Glutamatergic neuron (in vitro differentiated cells): ENCODE measurements at places on chromosomes 2 and 18.

DNA sequence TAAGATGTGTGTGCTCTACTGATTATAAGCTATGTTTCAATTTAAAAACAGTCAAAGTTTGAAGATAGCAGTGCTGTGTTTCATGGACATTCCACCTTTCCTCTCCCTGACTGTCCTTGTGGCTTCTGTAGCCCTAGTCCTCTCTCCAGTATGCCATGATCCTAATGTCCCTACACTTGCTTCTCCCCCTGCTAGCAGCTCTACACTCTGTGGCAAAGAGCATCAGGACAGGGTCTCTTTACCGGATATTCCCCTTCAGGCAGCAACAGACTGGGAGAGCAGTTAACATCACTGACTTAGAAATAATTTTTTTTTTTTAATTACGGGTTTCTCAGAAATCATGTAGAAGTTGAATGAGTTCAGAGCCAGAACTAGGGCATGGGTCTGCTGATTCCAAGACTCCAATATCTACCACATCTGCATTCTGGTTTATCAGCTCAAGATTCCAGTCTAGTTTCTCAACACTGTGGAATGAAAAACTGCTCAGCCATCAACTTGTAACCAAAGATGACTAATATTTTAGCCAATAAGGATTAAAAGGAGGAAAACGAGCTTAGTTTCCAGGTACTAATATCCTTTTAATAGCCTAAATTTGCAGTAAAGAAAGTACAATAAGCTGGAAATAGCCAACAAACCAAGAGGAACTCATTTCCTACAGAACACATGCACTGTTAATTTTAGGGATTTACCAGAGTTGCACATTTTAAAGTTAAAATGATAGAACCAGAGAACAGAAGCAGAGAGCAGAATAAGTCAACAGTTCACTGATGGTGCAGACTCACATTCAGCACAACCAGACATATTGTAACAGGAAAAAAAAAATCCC lies 45.2 kb downstream of the TMEM131 start:
- no peak for DNase-seq

- no peak for DNase-seq
These were observed 72.0 kb upstream of the FSHR start for GRCh38 chr2:49226360-49226759.

DNA sequence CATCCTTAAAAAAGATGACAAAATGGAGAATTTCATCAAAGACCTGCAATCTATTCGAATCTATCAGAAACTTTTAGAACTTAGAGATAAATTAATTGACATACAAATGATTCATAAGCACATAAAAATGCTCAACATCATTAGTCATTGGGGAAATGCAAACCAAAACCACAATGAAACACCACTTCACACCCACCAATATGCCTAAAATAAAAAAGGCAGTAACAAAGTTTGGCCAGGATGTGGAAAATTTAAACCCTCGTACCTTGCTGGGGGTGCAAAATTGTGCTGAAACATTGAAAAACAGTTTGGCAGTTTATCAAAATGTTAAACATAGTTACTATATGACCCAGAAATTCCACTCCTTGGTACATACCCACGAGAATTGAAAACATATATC lies 11.5 kb upstream of the EIF2AK3 start:
- no peak for DNase-seq

DNA sequence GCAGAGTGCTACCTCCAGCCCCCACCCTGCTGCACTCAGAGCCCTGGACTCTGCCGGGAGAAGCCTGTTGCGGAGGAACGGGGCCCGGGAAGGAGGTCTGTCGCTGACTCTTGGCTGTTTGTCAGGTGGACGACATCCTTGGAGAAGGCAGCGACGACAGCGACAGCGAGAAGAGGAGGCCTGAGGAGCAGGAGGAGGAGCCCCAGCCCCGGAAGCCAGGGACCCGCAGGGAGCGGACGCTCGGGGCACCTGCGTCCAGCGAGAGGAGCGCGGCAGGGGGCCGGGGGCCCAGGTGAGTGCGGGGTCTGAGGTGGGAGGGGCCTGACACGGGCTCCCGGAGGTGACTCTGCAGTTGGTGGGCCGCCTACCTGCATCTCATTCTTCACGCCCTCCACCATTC lies 56.6 kb downstream of the CTDP1 start:
- no peak for DNase-seq

DNA sequence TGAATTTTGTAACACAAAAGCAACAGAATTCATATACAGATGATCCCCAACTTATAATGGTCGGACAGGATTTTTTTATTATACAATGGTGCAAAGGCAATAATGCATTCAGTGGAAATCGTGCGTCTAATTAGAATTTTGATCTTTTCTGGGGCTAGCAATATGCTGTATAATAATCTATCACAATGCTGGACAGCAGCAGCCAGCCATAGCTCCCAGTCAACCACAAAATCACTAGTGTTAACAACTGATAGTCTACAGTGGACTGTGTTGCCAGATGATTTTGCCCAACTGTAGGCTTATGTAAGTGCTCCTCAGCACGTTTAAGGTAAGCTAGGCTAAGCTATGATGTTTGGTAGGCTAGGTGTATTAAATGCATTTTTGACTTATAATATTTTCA lies 399.0 kb upstream of the SLC39A10 start:
- DNase-seq = no peak

DNA sequence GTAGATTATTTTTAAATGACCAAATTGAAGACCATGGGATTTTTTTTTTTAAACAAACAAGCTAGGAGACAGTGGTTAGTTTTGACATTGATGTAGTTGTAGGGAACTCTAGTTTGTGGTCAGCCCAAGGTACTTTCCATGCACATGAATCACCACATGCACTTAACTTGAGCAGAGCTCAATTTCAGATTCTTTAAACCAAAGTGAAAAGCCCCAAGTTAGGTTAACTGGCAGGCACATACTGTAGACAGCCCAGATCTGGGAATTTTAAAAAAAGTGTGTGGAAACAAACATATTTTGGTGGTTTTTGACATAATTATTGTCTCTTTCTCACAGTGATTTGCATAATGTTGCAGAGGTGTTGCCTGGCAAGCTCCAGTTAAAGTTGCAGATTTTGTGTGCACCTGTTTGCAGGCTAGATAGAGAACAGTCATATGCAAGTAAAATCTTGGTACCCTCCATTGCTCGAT lies 88.4 kb downstream of the BCL2L11 start:
- DNase-seq = no peak

DNA sequence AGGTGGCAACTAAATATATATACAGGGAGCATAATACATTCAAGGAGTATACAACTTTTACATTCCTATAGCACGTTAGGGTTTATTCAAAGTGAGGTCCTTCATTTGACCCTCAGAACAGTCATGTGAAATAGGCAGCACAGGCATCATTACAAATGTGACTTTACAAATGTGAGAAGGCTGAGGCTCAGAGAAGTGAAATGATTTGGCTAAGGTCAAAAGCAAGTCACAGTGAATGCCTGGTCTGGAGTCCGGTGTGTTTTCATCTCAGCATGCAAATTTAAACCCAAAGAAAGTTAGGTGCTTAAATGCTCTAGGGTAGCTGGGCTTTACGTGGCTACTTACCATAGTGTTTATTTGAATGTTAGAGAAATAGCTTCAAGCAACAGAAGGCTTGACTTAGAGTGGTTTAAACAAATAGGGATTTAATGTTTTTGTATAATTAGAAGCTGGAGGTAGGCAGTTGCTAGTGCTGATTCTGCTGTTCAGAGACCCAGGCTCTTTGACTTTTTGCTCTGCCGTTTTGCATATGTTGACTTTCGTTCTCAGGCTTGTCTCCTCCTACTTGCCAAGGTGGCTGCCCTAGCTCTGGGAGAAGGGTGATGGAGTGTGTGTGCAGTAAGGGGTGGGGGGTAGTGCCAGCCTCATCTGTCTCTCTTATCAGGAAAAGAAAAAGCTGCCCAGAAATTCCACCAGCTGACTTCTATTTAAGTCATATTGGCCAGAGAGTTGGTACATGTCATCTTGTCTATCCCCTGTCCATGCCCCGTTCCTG lies 89.2 kb downstream of the PLCL1 start:
- no peak for DNase-seq

GRCh38 chr18:2709316-2709715 lies 53.8 kb downstream of the SMCHD1 start:
- DNase-seq = no peak

DNA sequence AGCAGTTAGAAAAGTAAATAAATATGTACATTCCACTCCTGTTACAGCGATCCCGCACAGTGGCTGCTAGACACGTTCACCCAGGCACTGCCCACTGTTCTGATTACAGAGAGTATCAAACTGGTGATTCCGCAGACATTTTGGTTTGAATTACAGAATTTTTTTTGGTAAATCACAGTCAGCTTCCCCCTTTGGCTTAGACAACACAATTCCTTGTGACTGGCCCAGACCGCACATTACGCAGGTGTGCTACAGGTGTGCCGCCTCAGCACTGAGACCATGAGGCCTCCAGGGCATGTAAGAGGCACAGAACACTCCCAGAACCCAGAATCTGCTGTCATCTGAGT lies 112.3 kb downstream of the PXDN start:
- DNase-seq = no peak

GRCh38 chr2:8254791-8255447 lies 426.9 kb upstream of the ID2 start:
- no peak for DNase-seq

DNA sequence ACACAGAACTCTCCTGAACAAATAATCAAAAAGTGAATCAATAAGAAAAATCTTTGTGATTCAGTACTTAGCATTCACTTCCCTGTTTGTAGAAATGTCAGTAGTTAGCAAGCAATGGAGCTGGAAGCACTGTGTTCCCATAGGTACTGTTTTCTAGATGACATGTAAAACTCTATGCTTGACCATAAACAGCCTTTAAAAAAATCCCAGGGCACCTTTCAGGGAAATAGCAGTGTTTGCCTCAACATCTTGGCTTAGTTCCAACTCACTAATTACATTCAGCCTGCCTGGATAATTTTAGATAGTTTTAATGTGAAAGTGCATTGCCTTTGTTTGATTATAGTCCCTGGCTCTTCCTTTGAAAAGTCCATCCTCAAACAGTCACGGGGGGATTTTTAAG lies 721.8 kb downstream of the ERBB4 start:
- DNase-seq = no peak

DNA sequence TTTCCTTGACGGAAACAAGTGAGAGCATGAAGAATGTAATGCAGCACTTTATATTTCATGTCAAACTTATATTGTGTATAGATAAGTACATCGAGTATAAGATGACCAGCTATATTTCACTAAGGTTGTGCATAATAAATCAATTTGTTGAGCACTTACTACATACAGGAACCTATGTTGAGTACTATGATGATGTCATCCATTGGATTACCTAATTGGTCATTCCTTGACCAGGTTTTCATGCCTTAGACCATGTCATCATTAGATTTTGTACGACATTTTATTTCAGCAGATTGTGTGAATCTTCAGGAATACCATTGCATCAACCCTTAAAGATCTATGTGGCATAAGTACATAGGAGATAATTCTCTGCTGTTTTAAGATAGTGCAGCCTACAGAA lies 119.7 kb downstream of the CPS1 start:
- DNase-seq = no peak

GRCh38 chr2:100551303-100551702 lies 11.5 kb upstream of the PDCL3 start:
- DNase-seq = no peak

- DNase-seq = peak; percentile 74
These were observed 60.1 kb upstream of the IL1RL1 start for GRCh38 chr2:102251042-102251848.

- DNase-seq = no peak
These were observed 48.8 kb downstream of the TCF7L1 start for GRCh38 chr2:85181844-85182456.

DNA sequence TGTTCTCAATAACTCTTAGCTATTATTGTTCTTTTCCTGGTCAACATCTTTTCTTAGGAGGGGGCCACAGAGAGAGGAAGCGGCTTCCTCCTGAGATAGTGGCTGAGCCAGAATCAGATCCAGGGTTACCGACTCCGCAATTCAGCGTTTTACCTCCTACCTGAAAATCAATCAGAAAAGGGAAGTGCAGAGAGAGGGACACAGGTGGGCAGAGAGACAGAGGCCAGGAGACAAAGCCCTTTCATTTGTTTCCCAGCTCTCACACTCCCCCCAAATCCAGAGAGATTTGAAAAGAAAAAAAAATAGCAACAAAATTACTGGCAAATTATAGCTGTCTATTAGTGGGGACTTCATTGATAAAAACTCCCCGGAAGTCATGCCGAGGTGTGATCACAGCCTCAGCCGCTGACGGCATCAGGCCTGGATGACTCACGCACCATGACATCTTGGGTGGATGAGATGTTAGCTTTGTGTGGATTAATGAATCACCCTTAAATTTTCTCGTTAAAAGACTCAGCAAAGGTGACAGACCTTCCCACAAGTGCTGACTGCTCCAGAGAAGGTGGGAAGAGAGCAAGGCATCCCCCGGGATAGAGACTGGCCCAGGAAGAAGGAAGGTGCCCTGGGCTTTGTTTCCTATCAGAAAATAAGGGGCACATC lies 120.7 kb downstream of the LOXHD1 start:
- no peak for DNase-seq

- DNase-seq = no peak
These were observed 37.5 kb upstream of the TTN start for GRCh38 chr2:178844701-178845100.

DNA sequence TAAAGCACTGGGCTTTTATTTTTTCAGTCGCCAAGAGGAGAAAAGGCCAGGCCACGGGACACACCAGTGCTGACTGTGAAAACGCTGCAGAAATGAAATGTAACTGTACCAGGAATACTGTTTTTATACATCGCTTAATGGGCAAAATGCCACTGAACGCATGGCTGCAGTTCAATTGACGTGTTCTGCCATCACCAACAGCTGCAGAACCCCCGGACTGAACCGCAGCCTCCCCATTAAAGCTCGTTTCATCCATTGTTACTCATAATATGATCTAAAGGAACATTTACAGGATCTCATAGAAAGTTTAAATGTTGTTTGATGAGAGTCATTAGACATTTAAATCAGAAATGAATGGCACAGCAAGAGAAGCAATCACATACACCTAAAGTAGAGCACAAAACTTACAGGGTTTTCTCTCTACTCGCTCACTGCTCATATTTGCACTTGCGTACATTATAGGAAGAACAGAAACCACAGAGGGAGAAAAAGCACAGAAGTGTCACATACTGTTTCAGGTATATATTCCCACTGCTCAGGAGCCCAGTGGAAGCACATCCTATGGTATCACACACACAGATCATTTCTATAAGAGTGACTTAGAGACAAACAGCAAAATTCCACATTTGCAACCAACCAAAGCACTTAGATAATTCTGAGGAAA lies 35.3 kb downstream of the TCF4 start:
- no peak for DNase-seq

DNA sequence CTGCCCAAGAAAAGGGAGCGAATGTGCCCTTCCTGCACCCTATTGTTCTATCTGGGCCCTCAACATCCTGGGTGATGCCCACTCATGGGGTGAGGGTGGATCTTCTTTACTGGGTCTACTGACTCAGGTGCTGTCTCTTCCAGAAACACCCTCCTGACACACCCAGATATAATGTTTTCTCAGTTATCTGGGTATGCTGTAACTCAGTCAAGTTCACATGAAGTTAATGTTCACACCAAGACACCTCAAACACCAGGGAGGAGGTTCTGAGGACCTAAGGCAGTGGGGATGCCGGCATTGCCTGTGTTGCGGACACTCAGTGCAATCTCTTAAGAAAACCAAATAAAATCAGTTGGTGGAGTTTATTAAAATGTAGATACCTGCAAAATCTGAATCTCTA lies 500.9 kb downstream of the BCL11A start:
- no peak for DNase-seq

GRCh38 chr2:45441571-45441970 lies 169.5 kb downstream of the SRBD1 start:
- DNase-seq = no peak
